ENCODE measurements at places on chromosomes 7 and 10. TPM values are rescaled to one million over a fixed set of nuclear protein-coding genes. Genes with fewer than 3 reads are reported as not detected.

The ACTL6B gene
- total RNA-seq = not detected

The SMC3 gene
- 26.3 TPM for total RNA-seq

The ATOH7 gene
- not detected for total RNA-seq

The HABP2 gene
- total RNA-seq = not detected

The PNLIPRP2 gene
- total RNA-seq = not detected

The GNGT1 gene
- total RNA-seq = not detected

The BLOC1S2 gene
- 42.1 TPM for total RNA-seq

The INSYN2A gene
- not detected for total RNA-seq

The VENTX gene
- not detected for total RNA-seq

The ABCB1 gene
- 0.57 TPM for total RNA-seq

The TMEM184A gene
- total RNA-seq = 0.33 TPM

The GPR158 gene
- total RNA-seq = not detected

The BAMBI gene
- 1.9 TPM for total RNA-seq

The OIT3 gene
- 0.19 TPM for total RNA-seq

The LIPM gene
- total RNA-seq = not detected

The AKR1C8 gene
- total RNA-seq = not detected

The FBXW4 gene
- 21.2 TPM for total RNA-seq

The MAGI2 gene
- 4.5 TPM for total RNA-seq

The RBP3 gene
- not detected for total RNA-seq

The SPAM1 gene
- not detected for total RNA-seq

The ZNF248 gene
- 5.4 TPM for total RNA-seq

The CNPY1 gene
- total RNA-seq = not detected

The ATG9B gene
- 0.10 TPM for total RNA-seq

The ZNF282 gene
- total RNA-seq = 37.9 TPM
